Thoracic aorta endothelial cell (primary cell): ENCODE measurements at places on chromosomes 3 and 15. TPM values are rescaled to one million over a fixed set of nuclear protein-coding genes. Genes with fewer than 3 reads are reported as not detected.

Gene FBXW12
- not detected in 2 replicates for total RNA-seq

Gene RNF111
- total RNA-seq: 33.2 and 34.4 TPM in 2 replicates

Gene HTR3E
- total RNA-seq: not detected in 2 replicates

Gene SMCO1
- total RNA-seq: not detected in 2 replicates

Gene TKT
- total RNA-seq: 535 and 695 TPM in 2 replicates

Gene CCDC13
- 0.07 and 0.40 TPM in 2 replicates for total RNA-seq

Gene ARNT2
- 0.27 and 0.93 TPM in 2 replicates for total RNA-seq

Gene FBXL22
- 0.13 and 0.14 TPM in 2 replicates for total RNA-seq

Gene C3orf20
- total RNA-seq: under 0.01 and 0.07 TPM in 2 replicates

Gene MAP6D1
- 1.9 and 2.4 TPM in 2 replicates for total RNA-seq

Gene ZNF80
- not detected in 2 replicates for total RNA-seq

Gene GRM2
- total RNA-seq: under 0.01 TPM in 2 replicates

Gene IGDCC3
- total RNA-seq: not detected in 2 replicates

Gene ZDHHC23
- 5.2 and 6.8 TPM in 2 replicates for total RNA-seq

Gene BLOC1S6
- total RNA-seq: 87.6 and 93.2 TPM in 2 replicates

Gene ITIH1
- not detected in 2 replicates for total RNA-seq

Gene HYAL1
- total RNA-seq: 3.7 and 5.0 TPM in 2 replicates

Gene PROS1
- 14.6 and 15.6 TPM in 2 replicates for total RNA-seq

Gene TNFSF10
- total RNA-seq: 25.7 and 25.8 TPM in 2 replicates

Gene SH2D7
- total RNA-seq: under 0.01 TPM in 1 of 2 replicates, not detected in the other

Gene ZNF35
- total RNA-seq: 18.5 and 21.9 TPM in 2 replicates

Gene CHRNA3
- not detected in 2 replicates for total RNA-seq

Gene RPP14
- total RNA-seq: 21.1 and 23.1 TPM in 2 replicates

Gene GPR62
- total RNA-seq: 0.07 TPM in 1 of 2 replicates, not detected in the other

Gene SLC24A5
- total RNA-seq: 0.07 TPM in 1 of 2 replicates, not detected in the other

Gene ARGFX
- total RNA-seq: not detected in 2 replicates

Gene ERICH6
- total RNA-seq: not detected in 2 replicates

Gene RHOA
- total RNA-seq: 680 and 866 TPM in 2 replicates

Gene RFX7
- total RNA-seq: 13.6 and 18.2 TPM in 2 replicates

Gene FMN1
- total RNA-seq: under 0.01 TPM in 2 replicates

Gene CLRN1
- not detected in 2 replicates for total RNA-seq

Gene DAZL
- total RNA-seq: not detected in 2 replicates

Gene PCOLCE2
- 1.3 and 2.5 TPM in 2 replicates for total RNA-seq

Gene IGF2BP2
- total RNA-seq: 134 and 150 TPM in 2 replicates

Gene WDR72
- not detected in 2 replicates for total RNA-seq

Gene MME
- 16.6 and 25.8 TPM in 2 replicates for total RNA-seq

Gene SNAP23
- 247 and 250 TPM in 2 replicates for total RNA-seq

Gene SAMMSON
- not detected in 2 replicates for total RNA-seq

Gene SLC28A2
- total RNA-seq: not detected in 2 replicates

Gene SUCNR1
- total RNA-seq: not detected in 2 replicates

Gene FBN1
- total RNA-seq: 48.0 and 108 TPM in 2 replicates

Gene FANCD2OS
- not detected in 2 replicates for total RNA-seq

Gene SPSB4
- under 0.01 TPM in 1 of 2 replicates, not detected in the other for total RNA-seq

Gene KBTBD12
- not detected in 2 replicates for total RNA-seq

Gene RTF1
- total RNA-seq: 49.3 and 55.9 TPM in 2 replicates

Gene NPAP1
- not detected in 2 replicates for total RNA-seq
